ENCODE measurements at places on chromosomes 3 and 15.

- no peak for DNase-seq
These were observed 501.8 kb downstream of the ZPLD1 start for GRCh38 chr3:102936511-102937045.

DNA sequence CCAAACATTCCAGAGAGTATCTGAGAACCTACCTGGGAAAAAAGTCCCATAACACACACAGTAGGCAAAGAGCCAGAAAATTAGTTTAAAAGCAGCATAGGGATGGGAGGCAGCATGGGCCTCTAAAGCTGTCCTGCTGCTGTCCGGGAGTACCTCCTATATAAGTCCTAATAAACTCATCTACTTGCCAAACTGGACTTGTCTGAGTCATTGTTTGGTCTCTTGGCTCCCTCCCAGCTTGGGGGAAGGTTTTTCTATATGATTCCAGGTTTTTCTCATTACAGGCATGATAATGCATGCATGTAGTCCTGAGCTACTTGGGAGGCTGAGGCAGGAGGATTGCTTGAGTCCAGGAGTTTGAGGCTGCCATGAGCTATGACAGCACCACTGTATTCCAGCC is 17.5 kb upstream of the HACD2 start:
- DNase-seq: no peak

DNA sequence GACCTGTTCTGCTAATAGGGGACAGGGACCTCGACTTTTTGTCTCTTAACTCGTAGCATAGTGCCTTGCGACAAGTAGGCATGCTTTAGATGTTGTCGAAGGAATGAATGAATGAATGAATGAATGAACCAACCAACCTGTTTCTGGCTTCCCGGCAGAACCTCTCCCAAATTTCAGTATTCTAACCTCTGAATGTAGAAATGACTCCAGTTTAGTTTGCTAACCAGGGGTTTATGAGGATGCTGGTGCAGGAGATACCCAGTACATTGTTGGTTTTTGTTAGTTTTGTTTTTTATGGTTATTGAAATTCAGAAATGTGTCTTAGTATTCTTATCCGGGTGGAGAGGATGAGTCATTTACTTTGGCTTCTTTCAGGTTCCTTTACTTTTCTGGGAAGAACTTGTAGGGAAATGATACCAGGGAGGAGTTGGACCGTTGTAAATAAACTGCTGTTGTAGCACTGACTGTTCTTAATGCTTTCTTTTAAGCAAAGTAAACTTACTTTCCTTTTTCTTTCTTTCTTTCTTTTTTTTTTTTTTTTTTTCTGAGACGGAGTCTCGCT is 29.6 kb upstream of the EHHADH start:
- DNase-seq: no peak

GRCh38 chr3:127131424-127132170 is 61.3 kb upstream of the PRR23E start:
- no peak for DNase-seq

DNA sequence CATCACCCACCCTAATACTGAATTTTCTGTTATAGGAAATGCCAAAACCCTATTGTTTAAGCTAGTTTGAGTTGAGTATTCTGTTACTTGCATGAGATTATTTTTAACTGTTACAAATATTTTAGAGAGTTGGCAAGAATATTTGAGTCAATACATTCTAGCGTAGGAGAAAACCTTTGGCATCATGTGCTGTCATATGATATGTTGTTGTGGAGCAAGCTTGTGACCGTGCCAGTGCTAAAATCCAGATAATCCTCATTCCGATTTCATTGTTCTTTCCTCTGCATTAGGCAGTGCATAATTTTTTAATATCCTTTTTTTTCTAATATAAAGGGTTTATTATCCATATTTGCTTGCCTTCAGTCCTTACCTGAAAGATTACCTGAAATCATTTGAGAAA is 168.0 kb upstream of the GMNC start:
- DNase-seq: no peak

DNA sequence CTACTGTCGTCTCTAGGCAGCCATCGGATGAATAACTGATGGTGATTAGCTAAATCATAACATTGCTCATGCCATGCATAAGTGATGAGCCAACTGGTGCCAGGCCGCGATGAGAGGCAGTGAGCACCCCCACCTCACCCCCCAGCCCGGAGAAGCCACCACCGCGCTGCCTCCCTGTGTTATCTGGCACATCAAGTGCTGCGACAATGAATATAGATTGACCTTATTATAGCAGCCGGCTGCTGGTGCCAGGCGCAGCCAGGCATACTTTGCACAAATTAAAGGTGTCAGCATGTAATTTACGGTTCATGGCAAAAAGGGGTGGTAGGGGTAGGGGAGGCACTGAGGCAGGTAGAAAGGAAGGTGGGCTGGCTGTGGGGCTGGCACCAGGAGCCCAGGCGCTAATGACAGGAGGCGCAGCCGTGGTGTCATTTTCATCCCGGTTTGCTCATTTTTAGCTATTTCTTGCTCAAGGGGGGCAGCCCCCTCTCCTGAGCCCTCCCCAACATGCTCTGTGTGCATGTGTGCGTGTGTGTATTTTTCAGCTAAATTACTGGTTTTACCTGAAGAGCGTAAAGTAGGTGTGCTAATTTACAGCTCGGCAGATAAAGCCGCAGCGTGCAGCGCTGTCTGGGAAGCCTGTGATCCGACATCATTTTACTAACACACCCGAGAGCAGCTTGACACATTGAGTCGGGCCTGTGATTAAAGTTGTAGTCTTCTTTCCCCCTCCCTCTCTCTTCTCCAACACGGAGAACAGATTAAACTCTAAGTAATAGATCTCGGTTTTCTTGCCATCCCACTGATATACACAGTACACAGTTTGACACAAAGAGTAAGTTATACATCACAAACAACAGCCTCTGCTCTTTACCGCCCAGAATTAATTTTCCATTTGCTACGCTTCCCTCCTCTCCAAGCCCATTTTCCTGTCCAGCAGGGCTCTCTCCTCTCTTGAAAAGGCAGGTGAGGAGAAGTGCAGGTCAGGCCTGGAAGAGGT is 212.3 kb downstream of the RPLP1 start:
- no peak for DNase-seq

DNA sequence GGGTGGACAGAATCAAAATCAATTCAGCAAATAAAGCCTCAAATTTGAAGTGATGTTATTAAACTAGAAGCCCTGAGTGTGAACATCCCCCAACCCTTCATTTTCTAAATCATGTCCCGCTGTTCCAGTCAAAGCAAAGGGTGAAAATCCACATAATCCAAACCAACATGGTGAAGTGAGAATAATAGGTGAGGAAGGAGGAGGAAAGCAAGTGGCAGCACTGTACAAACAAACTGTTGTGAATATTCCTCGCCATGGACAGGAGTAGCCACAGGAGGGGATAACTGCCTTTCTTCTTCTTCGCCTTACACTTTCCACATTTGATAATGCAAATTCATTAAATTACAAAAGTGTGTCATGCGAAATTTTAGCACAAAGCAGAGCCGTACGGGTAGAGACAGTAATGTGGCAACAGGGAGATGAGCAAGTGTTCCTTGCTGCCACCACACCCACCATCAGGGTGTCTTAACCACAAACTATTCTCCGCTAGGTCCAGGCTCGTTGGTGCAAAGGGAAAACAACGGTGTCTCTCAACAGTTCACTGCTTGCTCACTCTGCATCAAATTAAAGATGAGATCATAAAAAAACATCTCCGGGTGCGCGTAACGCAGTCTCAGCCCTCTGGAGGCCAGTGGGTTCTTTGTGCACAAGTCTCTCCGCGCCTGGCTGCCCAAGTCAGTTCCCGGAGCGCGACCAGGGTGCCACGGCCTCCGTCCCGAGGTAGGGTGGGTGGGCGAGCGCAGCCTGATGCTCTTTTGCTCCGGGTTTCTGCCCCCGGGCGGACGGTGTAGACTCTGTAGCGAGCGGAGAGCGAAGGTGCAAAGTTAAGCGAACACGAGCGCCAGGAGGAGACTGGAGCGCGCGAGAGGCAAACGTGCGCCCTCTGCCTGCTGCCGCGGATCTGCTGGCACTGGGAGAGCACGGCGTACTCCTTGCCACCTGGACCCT is 6.7 kb downstream of the EPHA3 start:
- DNase-seq: peak; percentile 6

DNA sequence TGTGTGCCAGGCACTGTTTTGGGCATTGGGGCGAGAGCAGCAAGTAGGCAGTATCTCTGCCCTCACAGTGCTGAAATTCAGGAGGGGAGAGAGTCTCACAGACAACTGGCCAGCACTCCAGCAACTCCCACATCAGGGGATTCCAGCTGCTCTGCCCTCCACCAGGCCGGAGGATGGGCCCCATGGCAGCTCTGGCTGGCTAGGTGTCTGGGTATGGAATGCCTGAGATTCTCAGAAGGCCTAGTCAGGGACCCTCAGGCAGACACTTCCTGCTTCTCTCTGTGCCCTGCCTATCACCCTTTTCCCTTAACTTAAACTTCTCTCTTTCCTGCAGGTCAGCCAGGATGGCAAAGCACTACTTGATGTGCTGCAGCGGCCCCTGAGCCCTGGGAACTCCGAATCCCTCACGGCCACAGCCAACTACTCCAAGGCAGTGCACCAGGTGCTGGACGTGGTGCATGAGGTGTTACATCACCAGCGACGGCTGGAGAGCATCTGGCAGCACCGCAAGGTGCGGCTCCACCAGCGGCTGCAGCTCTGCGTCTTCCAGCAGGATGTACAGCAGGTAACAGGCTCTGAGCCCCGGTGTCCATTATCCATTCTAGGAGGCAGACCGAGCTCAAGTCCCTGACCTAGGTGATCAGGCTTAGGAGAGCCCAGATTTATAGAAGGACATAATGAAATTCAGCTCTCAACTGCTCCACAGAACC is 342.2 kb upstream of the ROPN1 start:
- no peak for DNase-seq

GRCh38 chr3:154023148-154023547 is 98.0 kb upstream of the ARHGEF26 start:
- no peak for DNase-seq

DNA sequence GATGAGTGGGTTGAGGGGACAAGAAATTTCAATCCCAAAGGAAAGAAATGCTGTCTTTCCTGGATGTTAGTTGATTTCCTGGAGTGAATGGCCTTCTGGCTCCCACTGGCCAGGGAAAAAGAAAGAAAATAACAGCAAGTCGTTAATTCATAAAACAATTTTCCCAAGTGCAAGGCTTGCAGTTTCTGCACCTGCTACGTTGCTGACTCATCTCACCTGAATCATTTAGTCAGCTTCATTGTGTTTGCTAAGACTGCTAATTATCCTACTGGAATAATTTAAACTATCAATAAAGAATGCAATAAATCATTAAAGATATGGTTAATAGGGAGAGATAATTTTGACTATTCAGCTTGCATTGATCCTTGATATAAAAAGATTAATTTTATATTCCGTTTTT is 387.6 kb downstream of the ROBO2 start:
- DNase-seq: no peak

- DNase-seq: no peak
These were observed 140.5 kb downstream of the DNAJB8 start for GRCh38 chr3:128326051-128326823.

DNA sequence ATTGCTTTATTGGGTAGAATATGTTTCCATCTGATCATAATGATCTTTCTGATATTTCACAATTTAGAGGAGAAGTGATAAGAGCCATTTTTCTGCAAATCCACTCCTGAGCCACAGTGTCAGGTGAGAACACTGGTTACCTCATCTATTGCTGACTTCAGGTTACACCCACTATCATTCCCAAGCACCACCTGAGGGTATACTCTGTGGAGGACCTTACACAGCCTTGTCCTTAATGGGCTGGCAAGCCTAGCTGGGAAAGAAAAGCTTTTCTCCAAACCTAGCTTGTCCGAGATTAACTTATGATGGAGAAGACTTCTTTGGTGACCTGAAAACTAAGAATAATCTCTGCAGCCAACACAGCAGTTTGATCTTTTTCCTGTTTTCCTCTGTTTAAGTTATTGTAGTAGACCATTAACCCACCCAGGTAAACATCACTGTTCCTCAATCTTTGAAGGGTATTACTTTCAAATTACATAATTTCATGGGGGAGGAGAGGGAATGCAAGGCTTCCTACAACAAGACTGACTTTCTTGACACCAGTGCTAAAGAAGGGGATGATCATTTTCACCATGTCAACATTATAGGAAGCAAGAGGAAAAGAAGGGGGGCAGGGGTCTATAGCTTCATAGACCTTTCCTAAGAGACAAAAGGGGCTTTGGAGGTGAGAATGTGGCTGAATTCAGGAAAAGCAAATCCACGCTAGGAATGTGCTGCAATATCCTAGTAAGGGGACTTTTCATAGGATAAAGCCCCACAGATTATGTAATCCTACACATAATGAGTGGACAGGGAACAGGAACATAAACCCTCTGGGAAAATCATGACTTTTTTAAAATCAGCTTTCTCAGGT is 1.7 kb downstream of the NCEH1 start:
- no peak for DNase-seq

DNA sequence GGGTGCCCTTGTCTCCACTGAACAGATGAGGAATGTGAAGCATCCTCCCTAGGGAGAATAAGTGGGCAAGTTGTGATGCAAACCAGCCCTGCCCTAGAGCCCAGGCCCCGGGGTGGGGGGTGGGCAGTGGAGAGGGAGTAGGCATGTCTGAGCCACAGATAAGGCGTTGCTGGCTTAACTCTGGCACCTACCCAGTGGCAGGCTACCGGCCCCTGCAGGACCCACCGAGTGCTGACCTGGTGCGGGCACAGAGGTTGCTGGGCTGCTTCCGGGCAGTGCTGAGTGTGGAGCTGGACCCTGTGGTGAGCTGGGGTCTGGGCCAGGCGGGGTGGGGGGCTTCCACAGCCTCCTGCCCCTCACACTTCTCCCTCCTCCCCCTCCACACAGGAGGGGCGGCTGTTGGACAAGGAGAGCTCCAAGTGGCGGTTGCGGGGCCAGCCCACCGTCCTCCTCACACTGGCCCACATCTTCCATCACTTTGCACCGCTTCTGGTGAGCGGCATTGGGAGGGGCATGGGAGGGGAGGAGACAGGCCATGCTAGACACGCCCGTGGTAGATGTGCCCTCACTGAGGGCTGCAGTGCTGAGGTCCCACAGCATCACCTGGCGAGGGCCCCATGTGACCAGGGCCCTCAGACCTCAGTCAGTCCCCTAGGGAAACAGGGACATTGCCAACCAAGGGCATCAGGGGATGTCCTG is 10.1 kb downstream of the RNF123 start:
- no peak for DNase-seq

DNA sequence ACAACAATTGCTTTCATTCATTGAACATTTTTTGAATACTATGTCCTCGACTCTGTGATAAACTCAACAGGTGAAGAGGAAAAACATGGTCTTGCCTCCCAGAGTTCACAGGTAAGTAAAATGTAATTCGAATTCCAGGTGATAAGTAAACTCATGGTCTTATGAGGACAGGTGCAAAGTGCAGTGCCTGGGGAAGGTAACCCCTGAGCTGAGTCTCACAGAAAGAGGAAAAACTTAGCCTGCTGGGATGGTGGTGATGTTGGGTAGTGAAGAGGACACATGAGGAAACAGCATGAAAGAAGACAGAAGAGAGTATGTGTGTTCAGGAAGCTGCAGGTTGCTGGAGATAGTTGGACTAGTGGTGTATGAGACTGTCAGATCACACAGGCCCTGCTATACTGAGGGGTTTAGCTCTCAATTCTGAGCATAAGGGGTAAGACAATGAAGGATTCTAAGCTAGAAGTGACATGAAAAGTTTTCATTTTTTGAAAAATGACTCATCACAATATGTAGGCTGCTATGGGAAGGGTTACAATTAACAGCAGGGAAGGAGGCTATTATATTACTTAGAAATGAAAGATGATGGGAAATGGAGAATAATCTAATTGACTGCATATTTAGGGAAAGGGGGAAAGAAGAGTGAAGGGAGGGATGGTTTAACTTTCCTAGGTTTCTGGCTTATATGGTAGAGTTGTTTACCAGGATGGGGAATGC is 111.3 kb downstream of the ISL2 start:
- no peak for DNase-seq

GRCh38 chr15:63986185-63986680 is 60.1 kb downstream of the DAPK2 start:
- DNase-seq: no peak

GRCh38 chr3:196740481-196741248 is 1.0 kb downstream of the PAK2 start:
- DNase-seq: no peak
